ENCODE measurements at places on chromosomes 1 and 21. TPM values are rescaled to one million over a fixed set of nuclear protein-coding genes. Genes with fewer than 3 reads are reported as not detected.

- H3K27me3 ChIP-seq, result no peaks in the 10 kb centered on the region
- H3K4me3 ChIP-seq, result no peak overlapping the region
- DNase-seq, result no peak
- no peaks in the 10 kb centered on the region for H3K4me1 ChIP-seq
- no peaks in the 10 kb centered on the region for H3K36me3 ChIP-seq
- no peak overlapping the region for H3K27ac ChIP-seq
Measured at GRCh38 chr1:217009376-217009775, 286.1 kb upstream of the ESRRG start.

Gene ALPL
- polyA plus RNA-seq, result 133 TPM

- H3K36me3 ChIP-seq, result no peaks in the 10 kb centered on the region
- DNase-seq, result no peak
- no peaks in the 10 kb centered on the region for H3K4me1 ChIP-seq
- H3K4me3 ChIP-seq, result no peak overlapping the region
- H3K27ac ChIP-seq, result no peak overlapping the region
Measured at GRCh38 chr1:98910827-98911226, 93.8 kb downstream of the PLPPR5 start.

Gene NEGR1
- polyA plus RNA-seq, result 3.0 TPM

Gene PPP1R12B
- 5.7 TPM for polyA plus RNA-seq

GRCh38 chr1:201006450-201006849 lies 17.1 kb downstream of the KIF21B start:
- H3K4me1 ChIP-seq, result no peaks in the 10 kb centered on the region
- H3K4me3 ChIP-seq, result no peak overlapping the region
- no peak for DNase-seq
- peaks cover 2% of the 10 kb centered on the region for H3K27me3 ChIP-seq
- H3K36me3 ChIP-seq, result no peaks in the 10 kb centered on the region

Gene WNT2B
- polyA plus RNA-seq, result 0.75 TPM

Gene RSRP1
- 118 TPM for polyA plus RNA-seq

Gene SLC37A1
- 3.4 TPM for polyA plus RNA-seq

DNA sequence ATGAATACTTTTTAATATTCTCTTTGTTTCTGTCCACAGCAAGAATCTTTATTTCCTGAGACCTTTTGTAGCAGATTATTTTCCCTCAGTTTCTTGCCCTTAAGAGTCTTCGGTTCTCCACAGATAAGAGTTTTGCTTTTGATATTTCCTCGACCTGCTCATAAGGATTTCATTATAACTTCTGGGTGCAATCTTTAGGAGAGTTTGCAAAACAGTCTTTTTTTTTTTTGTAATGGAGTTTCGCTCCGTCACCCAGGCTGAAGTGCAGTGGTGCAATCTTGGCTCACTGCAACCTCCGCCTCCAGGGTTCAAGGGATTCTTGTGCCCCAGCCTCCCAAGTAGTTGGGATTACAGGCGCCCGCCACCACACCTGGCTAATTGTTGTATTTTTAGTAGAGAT lies 10.1 kb upstream of the UBE4B start:
- DNase-seq, result no peak
- no peak overlapping the region for H3K4me3 ChIP-seq
- no peaks in the 10 kb centered on the region for H3K27me3 ChIP-seq

DNA sequence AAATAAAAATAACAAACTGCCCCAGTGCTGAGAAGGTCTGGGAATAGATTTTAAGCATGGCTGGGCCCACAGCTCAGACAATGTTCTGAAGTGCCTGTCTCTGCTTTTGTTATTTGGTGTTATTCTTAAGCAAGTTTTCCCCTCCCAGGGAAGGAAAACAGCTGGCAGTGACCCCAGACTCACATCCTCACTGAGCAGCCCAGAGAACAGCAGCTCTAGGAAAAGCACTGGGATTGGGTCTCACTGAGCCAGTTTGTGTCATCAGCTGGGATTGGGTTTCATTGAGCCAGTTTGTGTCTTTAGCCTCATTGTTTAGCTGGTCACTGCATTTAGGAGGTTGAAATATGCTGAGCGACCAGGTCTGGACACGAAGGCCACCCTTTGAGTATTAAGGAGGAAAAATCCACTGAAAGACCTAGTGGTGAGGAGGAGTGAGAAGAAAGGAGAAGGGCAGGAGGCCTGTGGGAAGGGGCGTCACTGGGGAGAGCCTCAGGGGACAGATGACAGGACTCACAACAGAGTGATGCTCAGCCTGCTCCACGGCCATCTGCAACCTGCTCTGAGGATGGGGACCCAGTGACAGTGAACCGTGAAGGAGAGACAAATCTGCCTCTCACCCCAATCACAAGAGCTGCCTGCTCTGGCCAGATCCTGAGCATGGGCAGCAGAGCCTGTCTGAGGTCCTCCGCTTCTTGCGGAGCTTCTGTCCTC lies 103.8 kb downstream of the TOMM20 start:
- no peaks in the 10 kb centered on the region for H3K4me1 ChIP-seq
- no peaks in the 10 kb centered on the region for H3K27me3 ChIP-seq
- no peaks in the 10 kb centered on the region for H3K36me3 ChIP-seq
- no peak overlapping the region for H3K27ac ChIP-seq
- DNase-seq, result peak; percentile 78

Gene TMEM54
- polyA plus RNA-seq, result 55.2 TPM

Gene NES
- polyA plus RNA-seq, result 44.3 TPM

DNA sequence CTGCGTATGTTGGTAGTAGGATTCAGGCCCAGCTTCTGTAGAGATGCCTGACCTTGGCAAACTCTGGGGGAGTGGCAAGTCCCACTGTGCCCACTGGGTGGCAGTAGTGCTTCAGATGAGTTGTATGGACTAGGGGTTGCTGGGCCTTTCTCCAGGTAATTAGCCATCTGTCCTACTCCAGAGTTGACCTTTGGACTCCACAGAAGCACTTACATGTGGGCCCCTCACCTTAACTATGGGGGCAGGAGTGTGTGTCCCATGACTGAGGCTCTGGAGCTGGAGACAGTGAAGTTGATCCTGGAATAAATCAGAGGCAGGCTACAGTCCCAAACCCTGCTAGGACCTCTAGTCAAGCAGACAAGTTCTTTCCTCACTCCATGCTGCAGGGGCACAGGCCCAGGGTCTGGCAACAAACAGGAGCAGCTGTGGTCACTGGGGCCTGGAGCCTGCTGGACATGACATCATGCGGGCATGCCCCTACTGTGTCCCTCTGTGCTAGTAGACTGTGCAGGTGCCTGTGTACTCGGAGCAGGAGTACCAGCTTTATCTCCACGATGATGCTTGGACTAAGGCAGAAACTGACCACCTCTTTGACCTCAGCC lies 4.6 kb downstream of the DMAP1 start:
- peaks cover 52% of the 10 kb centered on the region for H3K36me3 ChIP-seq
- H3K27ac ChIP-seq, result no peak overlapping the region
- no peak overlapping the region for H3K4me3 ChIP-seq
- no peaks in the 10 kb centered on the region for H3K27me3 ChIP-seq

GRCh38 chr1:206846487-206846886 lies 18.9 kb upstream of the IL20 start:
- H3K27me3 ChIP-seq, result no peaks in the 10 kb centered on the region
- H3K36me3 ChIP-seq, result no peaks in the 10 kb centered on the region
- H3K4me1 ChIP-seq, result no peaks in the 10 kb centered on the region
- H3K27ac ChIP-seq, result no peak overlapping the region
- H3K4me3 ChIP-seq, result no peak overlapping the region

GRCh38 chr1:6860401-6860800 lies 75.1 kb downstream of the CAMTA1 start:
- no peak overlapping the region for H3K27ac ChIP-seq
- no peak for DNase-seq
- no peaks in the 10 kb centered on the region for H3K36me3 ChIP-seq

GRCh38 chr1:229993060-229993459 lies 74.0 kb upstream of the GALNT2 start:
- no peaks in the 10 kb centered on the region for H3K36me3 ChIP-seq
- H3K4me1 ChIP-seq, result no peaks in the 10 kb centered on the region

GRCh38 chr21:28083350-28083749 lies 909.3 kb downstream of the LTN1 start:
- H3K36me3 ChIP-seq, result no peaks in the 10 kb centered on the region
- no peaks in the 10 kb centered on the region for H3K4me1 ChIP-seq
- no peak for DNase-seq
- H3K27me3 ChIP-seq, result no peaks in the 10 kb centered on the region
- no peak overlapping the region for H3K4me3 ChIP-seq
- H3K27ac ChIP-seq, result no peak overlapping the region

Gene SYDE2
- 1.3 TPM for polyA plus RNA-seq

Gene SLC22A15
- 3.5 TPM for polyA plus RNA-seq

DNA sequence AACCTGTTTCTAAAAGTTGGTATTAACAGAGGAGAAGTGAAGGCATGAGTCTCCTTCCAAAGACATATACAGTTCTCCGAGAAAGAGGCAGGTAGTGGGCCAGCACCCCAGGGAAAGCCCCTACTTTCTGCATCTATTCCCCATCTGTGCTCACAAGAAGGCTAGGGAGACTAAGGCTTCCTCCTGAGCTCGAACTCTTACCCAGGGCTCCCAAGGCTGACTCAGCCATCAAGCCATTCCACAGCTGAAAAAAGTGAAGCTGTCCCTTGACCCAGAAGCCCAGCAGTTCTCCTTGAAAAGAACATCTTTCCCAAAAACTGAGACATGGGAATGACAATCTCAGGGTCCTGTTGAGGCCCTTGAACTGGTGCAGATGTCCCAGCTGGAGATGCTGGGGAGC lies 1.9 kb upstream of the PADI3 start:
- no peaks in the 10 kb centered on the region for H3K4me1 ChIP-seq
- no peak overlapping the region for H3K27ac ChIP-seq
- no peak overlapping the region for H3K4me3 ChIP-seq
- H3K36me3 ChIP-seq, result no peaks in the 10 kb centered on the region
- H3K27me3 ChIP-seq, result peaks cover 3% of the 10 kb centered on the region

DNA sequence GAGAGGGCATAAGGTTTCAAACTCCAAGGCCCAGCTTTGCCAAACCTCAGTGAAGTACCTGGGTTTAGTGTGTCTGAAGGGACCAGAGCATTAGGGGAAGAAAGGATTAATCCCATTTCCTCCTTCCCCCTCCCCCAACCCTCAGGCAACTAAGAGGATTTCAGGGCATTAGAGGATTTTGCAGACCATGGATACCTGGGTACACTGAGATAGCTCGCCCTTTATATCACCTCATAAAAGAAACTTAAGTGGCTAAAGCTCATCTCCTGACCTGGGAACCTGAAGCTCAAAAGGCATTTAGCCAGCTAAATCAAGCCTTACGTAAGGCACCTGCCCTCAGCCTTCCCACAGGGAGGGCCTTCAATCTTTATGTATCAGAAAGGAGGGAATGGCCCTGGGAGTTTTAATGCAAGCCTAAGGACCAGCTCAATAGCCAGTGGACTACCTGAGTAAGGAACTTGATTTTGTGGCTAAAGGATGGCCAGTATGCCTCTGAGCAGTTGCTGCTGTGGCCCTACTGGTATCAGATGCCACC lies 26.4 kb upstream of the SMYD3 start:
- H3K27ac ChIP-seq, result no peak overlapping the region
- no peak for DNase-seq
- no peaks in the 10 kb centered on the region for H3K36me3 ChIP-seq

- H3K36me3 ChIP-seq, result no peaks in the 10 kb centered on the region
- no peak overlapping the region for H3K27ac ChIP-seq
- DNase-seq, result no peak
- no peaks in the 10 kb centered on the region for H3K4me1 ChIP-seq
- H3K27me3 ChIP-seq, result peaks cover 9% of the 10 kb centered on the region
Measured at GRCh38 chr1:159172614-159173291, 1.3 kb downstream of the CADM3 start.

Gene CNN3
- polyA plus RNA-seq, result 232 TPM

- H3K27ac ChIP-seq, result no peak overlapping the region
- no peaks in the 10 kb centered on the region for H3K36me3 ChIP-seq
- no peak overlapping the region for H3K4me3 ChIP-seq
Measured at GRCh38 chr21:18832950-18833349, 429.4 kb upstream of the TMPRSS15 start.

Gene THEM5
- not detected for polyA plus RNA-seq

Gene CAPN8
- polyA plus RNA-seq, result 0.84 TPM

DNA sequence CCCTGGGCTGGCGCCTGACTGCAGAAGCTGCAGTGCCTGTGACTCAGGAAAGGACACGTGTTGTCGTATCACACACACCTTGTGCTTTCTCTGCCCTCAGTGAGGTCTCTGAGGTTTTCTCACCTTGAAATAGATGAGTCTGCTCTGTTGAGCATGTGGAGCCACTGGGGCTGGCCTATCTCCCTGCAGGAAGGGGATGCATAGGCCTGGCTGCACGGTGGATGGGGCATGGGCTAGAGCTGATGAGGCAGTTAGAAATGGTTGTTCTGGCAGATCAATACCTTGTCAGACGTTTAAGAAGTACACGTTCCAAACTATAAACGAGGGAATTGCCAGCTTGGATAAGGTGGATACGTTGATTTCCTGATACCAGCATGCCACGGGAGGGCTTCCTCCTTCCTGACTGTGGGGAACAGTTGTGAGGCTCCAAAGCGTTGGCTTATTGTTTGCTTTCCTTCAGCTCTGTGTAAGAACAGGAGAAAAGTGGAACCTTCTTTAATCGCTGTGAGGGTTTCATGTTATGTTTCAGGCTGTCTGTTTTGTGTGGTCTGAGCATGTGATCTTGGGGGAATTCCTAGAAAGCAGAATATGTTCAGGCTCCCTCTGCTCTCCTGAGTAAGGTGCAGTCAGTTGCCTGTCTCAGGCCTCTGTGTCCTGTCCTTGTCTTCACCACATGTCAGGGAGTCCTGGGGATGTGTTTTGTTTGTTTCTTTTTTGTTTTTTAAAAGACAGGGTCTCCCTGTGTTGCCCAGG lies 44.8 kb downstream of the PCNT start:
- no peak overlapping the region for H3K27ac ChIP-seq
- peaks cover 7% of the 10 kb centered on the region for H3K36me3 ChIP-seq
- DNase-seq, result no peak

DNA sequence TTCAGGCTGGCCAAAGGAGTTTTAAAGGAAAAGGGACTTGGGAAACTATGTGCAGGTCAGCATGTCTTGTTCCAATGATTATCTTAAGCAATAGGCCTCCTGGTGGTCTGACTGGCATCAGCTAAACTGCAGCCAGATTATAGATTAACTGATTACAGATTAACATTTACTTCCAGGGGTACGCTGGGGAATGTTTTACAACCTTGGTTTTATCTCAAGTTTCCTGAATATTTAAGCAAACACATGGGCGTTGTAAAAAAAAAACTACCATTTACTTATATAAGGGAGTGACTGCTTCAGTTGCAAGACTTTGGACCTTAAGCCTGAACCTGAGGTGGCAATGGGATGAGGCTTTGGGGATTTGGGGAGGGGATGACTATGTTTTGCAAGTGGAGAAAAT lies 600.6 kb upstream of the B3GALT2 start:
- H3K4me1 ChIP-seq, result no peaks in the 10 kb centered on the region
- H3K36me3 ChIP-seq, result no peaks in the 10 kb centered on the region
- DNase-seq, result no peak
- H3K27me3 ChIP-seq, result no peaks in the 10 kb centered on the region

Gene REN
- 1,159 TPM for polyA plus RNA-seq
